ENCODE measurements at places on chromosomes 7 and 10.

DNA sequence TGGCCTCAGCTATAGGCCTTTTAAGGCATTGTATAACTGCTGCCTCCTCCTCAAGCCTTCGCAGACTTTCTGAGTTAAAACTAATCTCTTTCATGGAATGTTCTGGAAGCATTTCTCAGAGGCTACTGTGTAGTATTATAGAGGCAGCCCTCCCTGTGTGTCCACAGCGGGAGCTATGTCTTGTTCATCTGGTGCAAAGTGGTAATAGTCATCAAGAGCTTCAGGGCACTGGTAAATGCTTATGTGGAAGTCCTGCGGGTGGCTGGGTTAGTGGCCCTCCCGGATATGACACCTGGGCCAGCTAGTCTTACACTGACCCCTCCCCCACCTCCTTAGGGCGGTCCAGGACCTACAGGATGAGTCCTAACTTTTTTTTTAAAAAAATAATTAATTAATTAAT, 2.2 kb upstream of the ABHD11 start:
- DNase-seq = no peak

DNA sequence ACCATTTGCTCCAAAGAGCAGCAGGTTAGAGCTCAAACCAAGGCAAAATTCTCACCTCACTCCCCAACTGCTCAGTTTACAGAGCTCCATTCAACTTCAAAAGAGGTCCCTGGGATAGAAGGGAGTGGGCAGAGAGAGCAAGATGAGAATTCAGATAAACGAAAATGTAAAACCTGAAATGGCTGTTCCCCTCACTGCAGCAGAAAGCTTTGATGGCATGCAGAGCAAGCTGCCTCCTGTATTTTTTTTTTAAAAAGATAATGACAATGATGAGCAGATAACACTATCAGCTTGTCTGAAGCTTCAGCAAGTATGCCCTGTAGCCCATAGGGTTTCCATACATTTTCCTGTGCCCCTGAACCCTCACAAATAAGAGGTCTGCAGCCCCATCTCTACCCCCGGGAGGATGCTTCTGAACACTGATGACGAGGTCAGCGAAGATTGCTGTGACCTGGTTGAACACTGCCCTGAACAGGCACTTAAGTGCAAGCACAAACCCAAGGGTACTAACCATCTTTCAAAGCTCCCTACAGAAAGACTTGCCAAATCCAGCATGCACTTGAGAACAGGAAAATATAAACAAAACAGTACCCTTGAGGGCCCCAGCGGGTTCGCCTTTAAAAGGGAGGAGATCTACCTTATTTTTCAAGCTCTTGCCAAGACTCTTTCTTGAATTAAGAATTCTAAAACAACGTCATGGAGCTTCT, 81.3 kb downstream of the GLI3 start:
- no peak for DNase-seq

GRCh38 chr7:44776211-44776610, 20.3 kb upstream of the PPIA start:
- no peak for DNase-seq

DNA sequence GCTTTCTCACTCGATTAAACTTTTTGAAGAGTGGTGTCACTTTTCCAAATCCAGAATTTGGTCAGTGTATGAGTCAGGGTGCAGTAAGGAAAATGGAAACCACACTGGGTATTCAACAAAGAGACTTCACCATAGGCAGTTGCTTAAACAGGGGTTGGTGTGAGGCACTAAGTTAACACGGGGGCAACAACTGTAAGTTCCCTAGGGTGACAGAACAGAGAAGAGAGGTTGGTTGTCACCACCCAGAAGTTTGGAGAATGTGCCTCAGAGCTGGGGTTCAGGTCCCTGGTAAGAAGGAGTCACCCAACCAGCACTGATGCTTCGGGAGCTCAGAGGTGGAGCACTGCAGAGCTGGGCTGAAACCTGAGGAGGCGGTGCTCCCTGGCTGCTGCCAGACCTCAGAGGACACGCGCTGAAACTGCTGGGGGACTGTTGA, 170.4 kb downstream of the ARID5B start:
- DNase-seq = no peak
